A549 treated with GW870086 at 1 μM for 4 hours (cell line): ENCODE measurements at places on chromosomes 1 and 21. TPM values are rescaled to one million over a fixed set of nuclear protein-coding genes. Genes with fewer than 3 reads are reported as not detected.

Gene FCRL5
- total RNA-seq = not detected in 5 replicates

Gene KLHL20
- 10.5 to 17.3 TPM (median 13.7 TPM) in 5 replicates for total RNA-seq

Gene POLR3GL
- 10.0 to 12.0 TPM (median 11.2 TPM) in 5 replicates for total RNA-seq

Gene TSTD1
- total RNA-seq = 0.22 to 0.33 TPM (median 0.30 TPM) in 4 of 5 replicates, not detected in the other

Gene ADAMTSL4
- total RNA-seq = 3.1 to 7.2 TPM (median 5.2 TPM) in 5 replicates

Gene CELA3A
- not detected in 5 replicates for total RNA-seq

Gene CD160
- total RNA-seq = not detected in 5 replicates

Gene ZFP69
- not detected in 5 replicates for total RNA-seq

Gene SPRR4
- total RNA-seq = not detected in 5 replicates

Gene SRGAP2B
- total RNA-seq = 13.4 to 18.2 TPM (median 17.1 TPM) in 5 replicates

Gene TNFRSF1B
- total RNA-seq = 0.42 to 0.66 TPM (median 0.53 TPM) in 5 replicates

Gene AMY1B
- total RNA-seq = not detected in 5 replicates
